GM12891 (cell line): ENCODE measurements at places on chromosomes 5 and 9.
A peak's percentile ranks its signal among the peaks of the same experiment; 100 is the strongest.

GRCh38 chr9:18056993-18057369, 417.0 kb upstream of the ADAMTSL1 start:
- DNase-seq = no peak

DNA sequence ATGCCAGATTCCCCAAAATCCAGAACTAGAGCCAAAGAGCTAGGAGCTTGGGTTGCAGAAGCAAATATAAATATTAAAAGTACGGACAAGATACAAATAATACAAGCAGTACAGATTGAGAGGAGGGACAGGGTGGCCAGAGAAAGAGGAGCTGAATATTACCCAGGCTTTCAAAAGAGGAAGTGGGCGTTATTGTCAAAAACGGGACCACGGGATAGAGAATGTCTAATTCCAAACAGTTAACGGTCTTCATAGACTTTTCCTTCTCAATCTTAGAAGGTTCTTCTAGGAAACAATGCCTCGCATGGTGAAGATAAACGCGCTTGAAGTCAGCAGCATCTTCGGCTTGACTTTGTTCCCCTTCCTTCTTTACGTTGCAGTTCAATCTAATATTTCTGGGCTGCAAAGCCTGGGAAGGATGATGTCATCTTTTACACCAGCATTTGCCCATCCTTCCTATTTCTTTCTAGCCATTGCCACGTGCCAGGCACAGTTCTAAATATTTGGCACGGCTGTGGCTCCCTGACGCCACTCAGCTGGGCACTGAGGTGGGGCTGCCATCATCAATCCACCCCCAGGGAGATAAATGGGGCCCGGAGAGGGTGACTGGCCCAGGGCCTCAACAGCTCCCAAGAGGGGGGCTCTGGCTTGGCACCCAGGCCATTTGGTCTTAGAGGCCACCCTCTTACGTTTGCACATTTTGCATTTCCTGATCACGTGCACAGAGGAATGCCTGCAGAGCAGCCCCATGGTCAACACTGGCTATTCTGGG, 16.3 kb upstream of the OLFM1 start:
- DNase-seq = no peak

- no peak for DNase-seq
These were observed 505.3 kb downstream of the CCDC171 start for GRCh38 chr9:16058131-16058549.

DNA sequence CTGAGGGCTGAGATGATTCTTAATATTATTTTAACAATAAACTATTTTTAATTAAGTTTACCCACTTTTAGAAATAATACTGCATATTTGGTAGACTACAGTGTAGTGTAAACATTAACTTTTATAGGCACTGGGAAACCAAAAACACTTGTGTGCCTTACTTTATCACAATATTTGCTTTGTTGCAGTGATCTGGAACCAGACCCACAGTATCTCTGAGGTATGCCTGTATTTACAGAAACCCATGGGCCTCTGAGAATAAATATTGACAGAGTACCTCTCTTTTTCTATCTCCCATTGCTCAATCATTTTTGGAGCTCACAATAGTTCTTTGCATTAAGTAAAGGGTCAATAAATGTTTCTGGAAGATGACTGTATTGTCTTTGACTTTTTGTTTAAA, 73.3 kb downstream of the SLCO4C1 start:
- no peak for DNase-seq

DNA sequence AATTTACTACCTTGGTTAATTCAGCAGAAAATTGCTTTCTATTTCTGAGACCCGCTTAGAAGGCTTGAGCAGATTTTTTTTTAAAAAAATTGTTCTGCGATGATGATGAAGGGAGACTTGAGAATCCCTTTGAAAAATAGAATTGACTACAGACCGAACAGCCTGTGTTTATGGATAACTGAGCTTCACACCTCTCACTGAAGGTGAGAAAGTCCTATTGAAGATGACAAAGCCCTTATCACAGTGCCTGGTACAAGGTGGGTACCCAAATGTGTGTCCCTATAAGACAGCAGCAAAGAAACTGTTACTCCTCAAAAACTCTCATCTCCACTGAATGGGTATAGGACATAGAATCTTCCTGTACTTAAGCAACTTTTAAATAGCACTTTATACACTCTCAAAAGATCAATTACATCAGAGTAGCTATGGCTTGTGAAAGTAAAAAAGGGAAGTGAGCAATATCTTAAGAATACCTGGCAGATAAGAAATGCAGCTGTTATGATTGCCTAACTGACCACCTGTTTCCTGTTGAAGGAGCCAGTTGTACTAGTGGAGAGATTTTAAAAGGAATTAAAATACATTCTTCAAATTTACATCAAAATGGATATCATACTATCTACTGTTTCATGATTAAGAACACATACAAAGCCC, 419.7 kb downstream of the CHSY3 start:
- no peak for DNase-seq

DNA sequence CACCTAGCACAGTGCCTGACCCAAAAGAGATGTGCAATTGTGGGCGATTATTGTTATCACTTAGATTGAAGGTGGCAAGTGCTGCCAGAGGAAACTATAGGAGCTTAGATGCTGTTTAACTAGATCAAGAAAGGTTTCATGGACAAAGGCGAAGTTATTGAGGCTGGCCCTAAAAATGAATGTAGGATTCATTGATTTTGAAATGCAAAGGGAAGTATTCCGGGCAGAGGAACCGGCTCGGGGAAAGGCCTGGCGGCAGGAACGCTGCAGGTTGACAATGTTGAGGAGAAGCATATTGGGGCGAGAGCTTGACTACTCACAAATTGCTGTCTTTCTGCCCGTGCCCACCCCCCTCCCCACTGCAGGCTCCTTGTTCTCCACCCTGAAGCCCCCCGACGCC, 37.4 kb upstream of the TTC1 start:
- DNase-seq = no peak

DNA sequence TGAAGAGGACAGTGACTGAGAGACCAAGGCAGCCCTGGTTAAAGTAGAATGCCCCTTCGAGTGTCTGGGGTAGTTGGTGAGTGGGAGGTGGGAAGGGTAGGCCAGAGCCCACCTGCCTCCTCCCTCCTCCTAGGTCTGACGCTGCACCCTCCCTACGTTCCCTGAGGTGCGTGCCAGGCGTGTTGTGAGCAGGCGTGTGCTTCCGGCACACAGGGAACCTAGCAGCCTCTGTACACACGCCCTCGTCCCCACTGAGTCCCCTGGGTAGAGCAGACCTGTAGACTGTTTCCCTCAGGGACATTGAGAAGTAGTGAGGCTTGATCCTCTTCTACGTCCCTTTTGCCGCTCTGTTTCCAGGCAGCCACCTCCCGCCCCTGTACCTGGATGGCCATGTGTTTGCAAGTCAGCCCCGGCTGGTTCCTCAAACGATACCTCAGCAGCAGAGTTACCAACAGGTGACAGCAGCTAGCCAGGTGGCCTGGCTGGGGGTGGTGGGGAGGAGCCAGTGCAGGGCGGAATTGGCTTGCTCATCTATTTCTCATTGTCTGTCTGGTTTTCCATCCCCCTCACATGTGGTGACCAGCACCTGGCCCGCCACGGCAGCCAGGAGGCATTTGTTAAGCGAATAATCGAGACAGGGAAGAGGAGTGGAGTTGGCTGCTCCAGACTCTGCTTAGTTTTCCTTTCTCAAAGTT, 16.8 kb upstream of the POMT1 start:
- DNase-seq = no peak

DNA sequence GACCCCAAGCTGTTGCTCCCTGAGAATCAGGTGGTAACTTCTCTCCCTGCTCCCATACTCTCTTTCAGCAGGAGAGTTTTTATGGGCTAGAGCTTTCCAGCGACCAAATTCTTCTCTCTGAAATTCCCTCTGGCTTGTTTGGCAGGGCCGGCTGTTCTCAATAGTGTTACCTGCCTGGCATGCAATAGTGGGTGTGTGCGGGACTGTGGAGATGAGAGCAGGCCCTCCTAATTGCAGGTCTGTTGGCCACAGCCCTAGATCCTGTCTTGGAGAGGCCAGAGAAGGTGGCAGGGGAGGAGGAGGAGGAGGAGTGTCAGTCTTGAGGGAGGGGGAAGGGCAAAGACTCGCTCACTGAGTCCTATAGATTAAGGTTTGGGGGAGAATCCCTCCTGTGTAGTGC, 29.5 kb downstream of the AQP7 start:
- DNase-seq = no peak

DNA sequence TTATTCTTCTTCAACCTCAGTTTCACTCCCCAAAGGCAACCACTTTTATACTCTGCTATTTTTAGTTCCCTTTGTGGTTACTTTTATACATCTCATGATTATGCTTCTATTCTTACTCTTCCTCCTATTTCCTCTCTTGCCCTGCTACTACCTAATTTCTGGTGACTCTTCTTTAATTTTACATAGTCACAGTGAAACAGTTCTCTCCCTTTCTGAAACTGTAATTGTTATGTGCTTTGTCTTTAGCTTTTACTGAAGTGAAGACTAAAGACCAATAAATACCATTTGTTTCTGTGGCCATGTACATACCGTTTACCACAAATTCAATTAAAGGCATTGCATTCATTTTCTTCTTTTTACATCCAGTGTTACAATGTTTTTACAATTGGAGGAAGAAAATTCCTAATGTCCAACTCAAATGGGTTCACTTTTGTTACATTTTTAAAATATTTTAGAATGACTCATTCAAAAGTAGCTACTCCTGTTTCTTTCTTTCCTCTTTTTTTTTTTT, 410.6 kb downstream of the PSAT1 start:
- DNase-seq = no peak

DNA sequence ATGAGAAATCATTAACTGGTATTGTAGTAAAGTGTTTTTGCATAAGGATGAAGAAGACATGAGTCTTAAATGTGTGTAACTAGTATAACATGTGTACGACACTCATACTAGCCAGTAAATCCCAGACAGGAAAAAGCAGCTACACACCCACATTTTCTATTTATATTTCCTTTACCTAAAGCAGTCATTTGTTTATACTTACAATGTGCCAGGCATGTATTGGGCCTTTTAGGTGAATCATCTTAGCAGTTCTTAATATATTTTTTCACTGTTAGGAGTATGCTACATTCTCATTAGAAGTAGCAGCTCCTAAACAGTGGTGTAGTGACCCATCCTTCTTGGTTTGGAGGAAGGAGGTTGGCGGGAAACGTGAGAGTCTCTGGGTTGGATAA, 55.8 kb upstream of the TMC1 start:
- DNase-seq = no peak

DNA sequence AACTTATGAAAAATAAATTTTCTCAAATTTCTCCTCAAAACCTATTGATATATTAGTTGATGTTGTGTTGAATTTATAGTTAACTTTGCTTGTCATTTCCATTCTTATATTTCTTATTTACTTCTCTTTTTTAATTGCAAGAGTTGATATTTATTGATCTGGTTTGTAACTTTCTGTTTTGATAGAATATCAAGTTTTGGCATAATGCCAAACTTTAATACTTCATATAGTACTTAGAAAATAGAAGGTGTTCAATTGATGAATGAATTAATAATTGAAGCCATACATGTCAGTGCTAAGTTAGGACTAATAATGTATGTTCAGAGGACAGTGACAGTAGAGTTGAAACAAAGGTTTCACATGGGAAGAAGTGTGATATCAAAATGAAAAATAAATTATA, 27.9 kb downstream of the ERCC6L2 start:
- DNase-seq = no peak

DNA sequence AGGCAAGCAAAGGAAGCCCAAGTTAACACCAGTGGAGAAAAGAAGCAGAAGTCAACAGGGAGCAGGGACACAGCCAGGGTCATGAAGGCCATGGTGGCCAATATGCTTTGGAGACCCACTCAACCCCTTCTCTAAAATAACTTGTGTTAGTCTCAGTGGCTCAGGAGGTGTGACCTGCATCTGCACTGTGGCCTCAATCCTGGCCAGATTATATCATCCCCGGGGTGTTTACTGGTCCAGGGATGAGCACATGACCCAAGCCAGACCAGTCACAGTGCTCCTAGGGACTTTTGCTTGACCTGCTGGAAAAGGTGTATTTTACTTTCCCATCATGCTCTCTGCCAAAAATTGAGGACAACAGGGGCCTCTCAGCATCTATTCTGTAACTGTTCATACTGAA, 105.2 kb downstream of the DPYSL3 start:
- DNase-seq = no peak

DNA sequence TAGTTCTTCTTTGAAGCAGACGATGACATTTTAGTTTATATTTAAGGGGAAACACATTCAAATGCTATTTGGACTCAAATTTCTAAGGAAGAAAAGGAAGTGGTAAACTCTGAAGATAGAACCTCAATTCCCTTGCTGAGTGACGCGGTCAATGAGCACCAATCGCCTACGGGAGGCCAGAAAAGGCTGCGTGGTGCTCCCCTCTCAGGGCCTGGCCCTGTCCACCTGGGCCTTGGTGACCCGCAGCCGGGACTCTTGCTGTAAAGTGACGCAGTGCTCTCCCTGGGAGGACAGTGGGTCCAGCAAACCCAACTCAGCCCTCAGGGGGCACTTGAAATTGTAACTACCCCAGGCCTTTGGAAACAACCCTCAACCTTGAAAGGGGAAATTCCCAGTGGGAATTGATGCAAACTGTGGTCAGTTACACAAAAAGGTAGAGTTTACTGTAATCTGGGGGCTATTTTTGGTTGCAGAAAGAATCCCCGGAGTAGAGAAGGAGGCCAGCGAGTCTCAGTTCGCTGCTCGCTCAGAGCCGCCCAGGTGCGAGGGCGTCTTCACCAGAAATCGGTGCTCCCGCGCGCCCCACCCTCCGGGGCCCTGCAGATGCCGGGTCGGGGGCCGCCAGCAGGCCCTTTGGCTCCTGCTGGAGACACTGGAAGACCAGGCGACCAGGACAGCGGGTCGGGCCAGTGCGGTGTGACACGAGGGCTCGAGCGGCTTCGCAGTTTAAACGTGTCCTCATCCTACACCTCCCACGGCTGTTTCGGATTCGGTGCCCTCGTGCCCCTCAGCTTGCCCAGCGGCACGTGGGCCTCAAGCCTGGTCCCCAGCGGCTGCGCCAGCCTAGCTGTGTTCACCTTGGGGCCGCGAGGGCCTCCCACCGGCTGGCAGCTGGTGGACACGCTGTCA, 1.4 kb upstream of the ANKRD33B start:
- peak; percentile 44 for DNase-seq

DNA sequence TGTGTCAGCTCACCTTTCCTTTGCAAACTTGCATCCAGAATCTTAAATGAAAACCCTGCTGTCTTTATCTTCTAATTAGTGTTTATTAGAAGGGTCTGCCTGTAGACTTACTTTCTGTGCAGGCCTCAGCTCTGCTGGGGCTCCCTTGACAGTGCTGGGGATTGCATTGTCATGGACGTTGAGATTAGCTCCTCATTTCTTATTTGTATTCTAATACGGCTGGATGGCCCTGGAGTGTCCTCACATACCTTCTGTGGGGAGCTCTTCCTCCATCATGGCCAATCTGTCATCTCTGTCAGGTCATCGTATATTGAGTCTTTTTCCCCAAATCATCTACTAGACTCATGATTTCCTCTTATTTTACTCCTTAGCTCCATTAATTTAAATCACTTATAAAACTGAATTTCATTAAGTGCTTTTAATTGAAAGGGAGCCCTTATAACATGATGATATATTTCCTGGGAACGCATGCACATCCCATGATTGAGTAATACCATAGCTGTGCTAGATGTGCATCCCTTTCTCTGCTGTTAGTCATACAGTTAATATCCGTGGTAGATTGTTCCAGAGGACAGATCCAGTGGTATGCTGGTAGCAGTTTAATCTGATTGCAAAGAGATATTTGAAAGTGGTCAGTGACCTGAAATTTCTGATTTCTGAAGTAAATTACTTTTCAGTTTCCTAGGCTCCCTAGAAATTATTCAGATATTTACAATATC, 61.6 kb downstream of the ICE1 start:
- no peak for DNase-seq
